Central memory CD8-positive, alpha-beta T cell (primary cell): ENCODE measurements at places on chromosomes 12 and 14.

- no peaks in the 10 kb centered on the region for H3K4me1 ChIP-seq
- DNase-seq = no peak
- H3K4me3 ChIP-seq = no peak overlapping the region
- no peaks in the 10 kb centered on the region for H3K36me3 ChIP-seq
Measured at GRCh38 chr14:79871136-79871535, 340.2 kb downstream of the DIO2 start.

DNA sequence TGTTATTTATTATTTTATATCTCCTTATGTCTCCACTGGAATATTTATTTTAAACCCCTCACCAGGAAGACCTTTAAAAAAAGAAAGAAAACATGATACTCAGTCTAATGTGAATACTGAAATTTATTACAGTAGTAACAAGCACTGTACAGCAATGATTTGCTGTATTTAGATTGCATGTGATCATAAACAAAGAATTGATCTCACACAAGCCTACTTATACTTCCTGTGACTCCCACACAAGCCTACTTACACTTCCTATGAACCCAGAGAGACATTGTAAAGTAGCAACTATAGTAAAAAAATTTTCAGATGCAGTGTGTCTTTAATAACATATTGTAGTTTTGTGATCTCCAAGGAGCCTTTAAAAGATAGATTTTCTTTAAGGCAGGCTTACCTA is 142.7 kb upstream of the SYT1 start:
- peaks cover 1% of the 10 kb centered on the region for H3K36me3 ChIP-seq
- no peak overlapping the region for H3K4me3 ChIP-seq
- DNase-seq = no peak
- no peaks in the 10 kb centered on the region for H3K4me1 ChIP-seq
- no peak overlapping the region for H3K27ac ChIP-seq

GRCh38 chr14:102238131-102238530 is 66.8 kb downstream of the MOK start:
- DNase-seq = no peak
- no peak overlapping the region for H3K4me3 ChIP-seq
- H3K4me1 ChIP-seq = no peaks in the 10 kb centered on the region

DNA sequence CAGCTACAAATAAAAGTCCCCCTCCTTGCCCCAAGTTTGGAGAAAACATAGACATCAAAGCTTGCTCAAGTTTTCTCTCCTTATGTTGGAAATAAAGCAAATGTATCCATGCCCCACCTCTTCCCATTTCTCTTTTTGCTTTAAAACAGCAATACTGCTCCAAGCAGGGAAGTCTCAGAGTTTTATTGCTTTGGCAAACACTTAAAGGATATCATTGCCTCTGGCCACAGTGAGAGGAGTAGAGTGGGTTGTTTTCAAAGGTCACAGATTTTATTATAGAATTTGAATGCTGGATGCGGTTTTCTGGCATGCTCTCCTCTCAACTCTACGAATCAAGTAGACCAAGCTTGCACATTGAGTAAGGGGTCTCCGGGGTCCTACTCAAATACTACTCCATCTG is 149.7 kb downstream of the TTC7B start:
- no peaks in the 10 kb centered on the region for H3K27me3 ChIP-seq
- DNase-seq = no peak
- H3K4me3 ChIP-seq = no peak overlapping the region
- H3K27ac ChIP-seq = no peak overlapping the region
- no peaks in the 10 kb centered on the region for H3K36me3 ChIP-seq

- H3K27me3 ChIP-seq = no peaks in the 10 kb centered on the region
- no peak overlapping the region for H3K4me3 ChIP-seq
- DNase-seq = no peak
- no peaks in the 10 kb centered on the region for H3K36me3 ChIP-seq
- no peak overlapping the region for H3K27ac ChIP-seq
- H3K4me1 ChIP-seq = no peaks in the 10 kb centered on the region
Measured at GRCh38 chr14:47392326-47392725, 283.1 kb downstream of the MDGA2 start.

DNA sequence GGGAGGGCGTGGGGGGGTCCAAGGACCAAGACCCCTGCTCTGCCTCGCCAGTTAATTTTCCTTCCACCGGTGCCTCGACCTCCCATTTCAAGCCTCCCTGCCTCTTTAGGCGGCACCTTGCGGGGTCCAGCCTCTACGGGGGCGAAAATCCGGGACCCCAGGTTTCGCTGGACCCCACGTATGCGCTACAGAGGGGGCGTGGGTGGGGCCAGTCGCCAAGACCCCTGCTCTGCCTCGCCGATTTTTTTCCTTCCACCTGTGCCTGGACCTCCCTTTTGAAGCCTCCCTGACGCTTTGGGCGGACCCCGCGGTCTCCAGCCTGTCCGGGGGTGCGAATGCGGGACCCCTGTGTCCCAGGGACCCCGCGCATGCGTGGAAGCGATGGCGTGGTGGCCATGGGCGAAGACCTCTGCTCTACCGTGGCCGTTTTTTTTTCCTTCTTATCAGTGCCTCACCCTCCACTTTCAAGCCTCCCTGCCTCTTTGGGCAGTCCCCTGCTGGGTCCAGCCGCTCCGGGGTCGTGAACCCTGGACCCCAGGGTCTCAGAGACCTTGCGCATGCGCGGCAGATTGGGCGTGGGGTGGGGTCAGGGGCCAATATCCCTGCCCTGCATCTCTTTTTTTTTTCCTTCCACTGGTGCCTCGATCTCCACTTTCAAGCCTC is 324.2 kb downstream of the ALG10 start:
- no peak for DNase-seq
- no peaks in the 10 kb centered on the region for H3K27me3 ChIP-seq
- H3K4me3 ChIP-seq = no peak overlapping the region
- no peak overlapping the region for H3K27ac ChIP-seq

DNA sequence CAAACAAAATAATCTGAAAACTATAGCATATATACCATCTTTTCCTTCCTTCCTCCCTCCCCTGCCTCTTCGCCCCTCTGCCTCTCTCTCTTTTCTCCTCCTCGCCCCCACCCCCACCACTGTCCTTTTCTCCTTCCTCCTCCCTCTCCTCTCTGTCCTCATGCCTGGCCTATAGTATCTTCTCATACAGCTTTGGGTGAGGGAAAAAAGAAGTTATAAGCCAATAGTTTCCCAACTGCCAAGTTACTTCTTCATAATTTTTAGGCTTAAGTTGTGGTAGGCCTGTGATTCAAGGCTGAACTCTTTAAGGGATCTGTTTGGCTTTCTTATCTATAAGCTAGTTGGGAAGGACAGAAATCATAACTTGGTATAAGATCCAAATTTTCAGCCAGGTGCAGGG is 9.1 kb downstream of the TMED10 start:
- no peak overlapping the region for H3K27ac ChIP-seq
- H3K4me1 ChIP-seq = peaks cover 68% of the 10 kb centered on the region
- DNase-seq = no peak
